CD4-positive, alpha-beta T cell treated with Interleukin-15 for 1 hour (primary cell): ENCODE measurements at places on chromosomes 4 and X.

DNA sequence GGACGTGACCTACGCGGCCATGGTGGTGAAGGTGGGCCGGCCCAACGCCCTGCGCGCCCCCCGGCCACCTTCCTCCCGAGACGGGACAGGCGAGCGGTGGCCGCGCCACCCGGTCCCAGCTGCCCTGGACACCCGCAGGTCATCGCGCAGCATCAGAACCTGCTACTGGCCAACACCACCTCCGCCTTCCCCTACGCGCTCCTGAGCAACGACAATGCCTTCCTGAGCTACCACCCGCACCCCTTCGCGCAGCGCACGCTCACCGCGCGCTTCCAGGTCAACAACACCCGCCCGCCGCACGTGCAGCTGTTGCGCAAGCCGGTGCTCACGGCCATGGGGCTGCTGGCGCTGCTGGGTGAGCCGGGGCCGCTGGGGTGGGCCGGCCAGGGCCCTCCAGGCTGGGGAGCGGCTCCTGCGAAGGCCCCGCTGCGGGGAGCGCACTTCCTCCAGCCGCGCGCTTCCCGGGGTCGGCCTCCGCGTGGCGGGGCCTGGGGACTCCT lies 9.0 kb upstream of the SLC26A1 start:
- DNase-seq: no peak

DNA sequence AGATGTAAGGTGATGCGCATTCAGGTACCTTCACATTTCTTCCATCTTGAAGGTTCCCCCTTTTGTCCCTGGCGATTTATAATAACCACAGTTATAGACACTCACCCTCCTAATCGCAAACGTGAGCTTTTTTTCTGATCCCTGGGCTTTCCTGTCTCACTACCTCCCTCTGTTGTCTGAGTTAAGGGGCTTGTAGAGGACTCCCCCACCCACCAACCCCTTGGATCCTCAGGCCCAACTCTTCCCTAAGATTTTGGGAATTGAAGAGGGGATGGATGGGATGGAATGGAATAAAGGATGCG lies 1.4 kb downstream of the CNKSR2 start:
- no peak for DNase-seq

DNA sequence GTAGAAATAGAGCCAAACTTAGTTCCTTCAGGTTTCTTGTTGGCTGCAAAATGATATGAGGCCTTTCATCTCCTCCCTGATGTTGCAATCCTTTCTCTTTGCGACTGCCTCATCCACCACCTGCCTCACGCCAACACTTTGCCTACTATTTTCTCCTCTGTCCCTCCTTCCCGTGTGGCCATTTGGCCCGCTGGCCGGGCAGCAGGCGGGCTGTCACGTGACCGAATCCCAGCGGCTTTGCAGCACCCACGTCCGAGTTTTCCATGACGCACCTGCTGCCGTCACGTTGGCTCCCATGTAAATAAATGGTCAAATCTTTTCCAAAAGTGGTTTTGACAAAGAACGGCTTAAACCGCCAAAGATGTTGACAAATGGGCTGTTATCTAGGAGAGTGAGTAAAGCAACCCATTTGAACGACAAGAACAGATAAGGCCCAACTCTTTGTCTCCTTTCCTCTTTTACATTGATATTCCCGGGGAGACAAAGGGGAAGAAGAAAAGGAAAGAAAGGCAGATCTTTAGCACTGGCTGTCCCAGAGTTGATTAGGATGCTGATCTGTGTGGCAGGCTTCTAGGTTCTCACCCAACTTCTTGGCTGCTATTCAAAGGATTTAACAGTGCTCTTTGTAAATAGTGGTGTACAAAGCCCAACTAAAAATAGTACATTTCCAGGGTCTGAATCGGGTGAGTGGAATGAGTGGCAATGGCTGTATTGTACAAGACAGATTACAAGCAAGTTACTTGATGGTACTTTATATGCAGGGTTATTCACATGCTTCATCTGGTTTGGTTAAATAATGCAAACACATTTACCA lies 174.2 kb upstream of the JADE1 start:
- DNase-seq: no peak

DNA sequence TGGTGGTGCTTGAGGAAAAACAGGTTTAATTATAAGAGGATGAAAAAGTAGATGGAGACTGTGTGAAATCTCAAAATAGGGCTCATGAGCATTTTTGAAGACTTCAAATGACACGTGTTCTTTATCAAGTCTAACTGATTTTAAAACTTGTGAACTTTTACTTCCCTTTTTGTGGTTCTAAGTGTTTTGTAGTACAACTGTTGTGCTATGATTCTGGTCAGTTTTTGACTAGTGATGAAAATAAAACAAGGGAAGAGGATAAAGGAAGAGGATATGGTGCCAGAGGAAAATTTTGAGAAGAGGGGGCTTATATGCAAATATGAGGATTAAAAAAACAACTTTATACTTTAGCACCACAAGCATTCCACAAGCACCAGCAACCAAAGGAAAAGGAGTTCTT lies 644.0 kb downstream of the RPA4 start:
- no peak for DNase-seq

DNA sequence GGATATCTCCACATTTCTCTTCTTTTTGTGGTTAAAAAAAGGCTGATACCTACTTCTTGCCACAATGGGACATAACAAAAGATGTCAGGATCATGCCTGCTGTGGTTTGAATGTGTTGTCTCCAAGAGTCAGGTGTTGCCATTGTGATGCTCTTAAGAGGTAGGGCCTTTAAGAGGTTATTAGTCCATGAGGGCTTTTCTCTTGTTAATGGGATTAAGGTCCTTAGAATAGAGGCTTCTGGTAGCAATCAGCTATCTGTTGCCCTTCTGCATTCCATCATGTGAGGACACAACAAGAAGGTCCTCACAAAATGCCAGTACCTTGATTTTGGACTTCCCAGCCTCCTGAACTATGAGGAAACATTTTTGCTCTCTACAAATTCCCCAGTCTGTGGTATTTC lies 191.4 kb downstream of the GBA3 start:
- no peak for DNase-seq

DNA sequence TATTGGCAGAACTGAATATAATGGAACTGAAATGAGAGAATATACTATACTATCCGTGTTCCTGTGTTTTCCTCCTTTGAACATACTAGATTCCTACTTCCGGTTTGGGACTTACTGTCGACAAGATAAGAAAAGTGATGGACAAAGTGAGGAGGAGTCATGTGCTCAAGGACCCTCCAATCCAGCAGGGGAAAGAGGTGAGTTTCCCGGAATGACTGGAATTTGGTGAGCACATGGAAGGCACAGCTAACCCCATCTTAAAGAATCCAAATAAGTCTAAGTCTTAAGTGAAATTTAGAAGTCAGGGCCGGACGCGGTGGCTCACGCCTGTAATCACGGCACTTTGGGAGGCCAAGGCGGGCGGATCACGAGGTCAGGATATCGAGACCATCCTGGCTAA lies 36.6 kb upstream of the SH3D19 start:
- no peak for DNase-seq

- no peak for DNase-seq
Measured at GRCh38 chr4:47355568-47355967, 107.9 kb downstream of the COMMD8 start.

GRCh38 chr4:139142087-139142486 lies 34.9 kb downstream of the ELF2 start:
- no peak for DNase-seq

- no peak for DNase-seq
Measured at GRCh38 chr4:73897380-73898136, 28.4 kb downstream of the CXCL1 start.

DNA sequence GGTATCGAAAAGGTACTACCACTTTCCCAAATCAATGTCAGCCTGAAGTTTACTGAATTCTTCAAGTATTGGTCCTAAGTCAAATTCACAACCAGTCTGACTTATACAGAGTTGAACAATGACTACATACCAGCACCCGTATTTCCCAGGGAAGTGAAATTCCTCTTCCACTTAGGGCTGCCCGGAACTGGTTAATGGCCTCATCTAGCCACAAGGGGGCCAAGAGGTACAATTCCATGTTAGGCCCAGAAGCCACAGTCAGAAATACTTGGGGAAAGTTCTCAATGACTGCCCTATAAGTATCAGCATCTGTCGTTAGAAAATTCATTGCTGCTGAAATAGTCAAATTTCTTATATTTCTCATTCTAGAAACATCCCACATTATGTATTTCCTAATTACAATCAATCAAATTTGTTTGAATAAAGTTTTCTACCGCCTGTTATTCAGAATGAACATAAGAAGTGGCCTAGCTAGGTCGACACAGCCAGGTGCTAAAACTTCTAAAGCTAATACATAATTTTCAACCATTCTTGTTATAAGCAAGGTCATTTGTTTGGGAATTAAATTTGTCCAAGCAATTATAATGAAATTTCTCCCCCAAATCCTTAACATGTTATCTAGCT lies 5.6 kb upstream of the PCDH7 start:
- no peak for DNase-seq

DNA sequence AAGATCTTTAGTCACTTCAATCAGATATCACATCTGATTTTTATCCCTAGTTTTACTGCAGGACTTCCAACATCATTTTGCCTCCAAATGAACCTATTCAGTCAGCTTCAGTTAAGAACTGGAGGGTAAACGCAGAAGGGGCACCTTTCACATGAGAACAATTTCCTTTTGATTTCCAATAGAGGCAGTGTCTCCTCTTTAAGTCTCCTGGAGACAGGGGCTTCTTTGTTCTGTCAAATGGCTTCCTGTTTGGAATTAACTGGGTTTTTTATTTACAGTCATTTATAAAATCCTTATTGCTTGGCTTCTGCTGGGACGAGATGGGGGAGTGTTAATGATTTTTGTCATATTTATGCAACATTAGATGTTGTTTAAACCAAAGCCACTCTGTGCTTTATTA lies 164.0 kb downstream of the STK32B start:
- DNase-seq: no peak

- DNase-seq: no peak
Measured at GRCh38 chr4:52949336-52949735, 87.2 kb downstream of the RASL11B start.

- DNase-seq: no peak
Measured at GRCh38 chr4:129583868-129584267, 487.9 kb downstream of the C4orf33 start.

GRCh38 chrX:134801267-134801666 lies 143.0 kb upstream of the PLAC1 start:
- no peak for DNase-seq

DNA sequence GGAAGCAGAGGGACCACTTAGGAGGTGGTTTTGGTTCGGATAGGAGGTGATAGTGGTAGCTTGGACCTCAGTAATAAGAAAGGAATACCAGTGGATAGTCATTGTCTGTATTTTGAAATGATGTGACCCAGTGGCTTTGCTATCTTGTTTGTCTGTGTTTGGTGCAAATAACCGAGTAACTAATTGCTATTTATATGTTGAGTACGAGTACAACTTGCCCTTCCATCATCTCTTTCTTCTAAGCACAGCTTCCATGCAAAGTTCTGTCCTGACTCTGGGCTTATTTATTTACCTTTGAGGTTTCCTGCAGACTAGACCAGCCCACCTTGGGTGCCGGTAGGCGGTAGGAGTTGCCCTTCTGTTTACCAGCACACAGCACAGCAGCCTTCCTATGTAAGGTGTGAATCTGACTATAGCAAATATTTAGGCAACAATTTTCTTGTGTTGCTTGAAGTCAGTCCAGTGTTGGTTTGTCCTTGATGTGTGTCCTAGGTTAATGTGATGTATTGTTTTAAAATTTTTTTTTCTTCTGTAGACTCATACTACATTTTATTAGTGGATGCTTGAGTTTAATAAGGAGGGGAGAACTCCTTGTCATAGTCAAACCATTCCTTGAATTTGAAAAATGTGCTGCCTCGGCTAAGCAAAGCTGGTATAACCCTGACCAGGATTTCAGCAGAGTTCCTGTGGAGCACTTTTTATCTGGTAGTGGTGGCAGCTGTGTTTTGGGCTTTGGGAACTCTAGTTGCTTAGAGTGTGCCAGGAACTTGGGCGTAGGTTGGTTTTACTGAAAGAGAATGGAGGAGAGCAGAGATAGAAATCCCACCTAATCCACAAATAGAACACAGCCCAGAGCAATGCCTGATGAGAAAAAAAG lies 21.9 kb downstream of the PTTG2 start:
- DNase-seq: no peak

DNA sequence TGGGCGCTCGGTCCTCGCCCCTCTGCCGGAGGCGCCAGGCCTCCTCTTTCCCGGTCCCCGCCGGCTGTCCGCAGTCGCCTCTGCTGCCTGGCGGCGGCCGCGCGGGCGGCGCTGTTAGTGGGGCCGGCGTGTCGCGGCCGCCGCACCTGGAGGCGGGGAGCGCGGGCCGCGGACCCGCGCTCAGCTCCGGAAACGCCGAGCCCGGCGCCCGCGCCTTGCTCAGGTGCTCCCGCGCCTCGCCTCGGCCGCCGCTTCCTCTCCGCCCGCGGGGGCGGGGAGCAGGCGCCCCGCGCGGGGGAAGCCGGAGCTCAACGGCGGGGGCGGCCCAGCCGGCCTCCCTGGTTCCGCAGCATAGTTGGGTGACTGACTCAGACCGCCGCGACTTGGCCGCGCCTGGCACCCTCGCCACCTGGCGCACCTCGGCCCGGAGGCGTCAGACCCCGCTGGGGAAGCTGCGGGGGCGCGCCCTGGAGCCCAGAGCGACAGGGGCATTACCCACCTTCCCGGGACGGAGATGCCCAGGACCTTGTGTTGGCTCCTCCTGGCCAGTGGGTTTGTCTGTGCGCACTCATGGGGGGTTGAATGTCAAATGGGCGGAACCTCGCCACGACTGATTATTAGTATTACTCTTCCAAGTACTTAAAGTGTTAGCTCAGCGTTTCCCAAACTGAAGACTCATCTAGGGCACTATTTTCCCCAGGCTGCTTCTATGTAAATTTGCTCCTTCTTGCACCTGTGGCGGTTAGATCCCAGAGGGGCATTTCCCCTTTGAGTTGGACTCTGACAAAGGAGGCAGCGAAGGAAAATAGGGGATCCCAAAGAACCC lies at the start of gene ARAP2:
TSS of gene ARAP2 (minus strand) at position 258 of the 826 bp plus-strand sequence. CDS start 15,028 bp downstream, outside the sequence.
- peak; percentile 79 for DNase-seq

DNA sequence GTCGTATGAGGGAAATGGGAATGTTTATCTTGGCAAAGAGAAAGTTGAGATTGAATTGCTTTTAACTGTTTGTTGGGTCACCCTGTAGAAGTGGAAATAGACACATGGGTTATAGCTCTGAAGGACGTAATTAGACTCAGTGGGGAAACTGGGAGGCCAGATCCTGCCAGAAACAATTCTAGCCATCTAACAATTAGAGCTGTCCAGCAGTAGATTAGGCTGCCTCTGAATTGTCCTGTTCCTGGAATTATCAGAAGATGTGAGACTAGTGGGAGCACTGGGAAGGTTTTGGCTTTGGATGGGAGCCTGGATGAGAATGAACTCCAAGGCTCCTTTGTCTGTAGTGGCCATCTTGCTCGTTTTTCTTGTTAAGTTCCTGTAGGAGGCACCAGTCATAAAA lies 61.9 kb upstream of the IGFBP7 start:
- DNase-seq: no peak
